HS-5 (cell line): ENCODE measurements at places on chromosomes 12 and 14.

- no peak for DNase-seq
Observed at GRCh38 chr12:86735851-86736250, 479.7 kb upstream of the MGAT4C start.

GRCh38 chr14:23645812-23646647 lies 9.9 kb downstream of the DHRS2 start:
- no peak for DNase-seq

GRCh38 chr14:36320897-36321381 lies 502 bp upstream of the MBIP start:
- no peak for DNase-seq

DNA sequence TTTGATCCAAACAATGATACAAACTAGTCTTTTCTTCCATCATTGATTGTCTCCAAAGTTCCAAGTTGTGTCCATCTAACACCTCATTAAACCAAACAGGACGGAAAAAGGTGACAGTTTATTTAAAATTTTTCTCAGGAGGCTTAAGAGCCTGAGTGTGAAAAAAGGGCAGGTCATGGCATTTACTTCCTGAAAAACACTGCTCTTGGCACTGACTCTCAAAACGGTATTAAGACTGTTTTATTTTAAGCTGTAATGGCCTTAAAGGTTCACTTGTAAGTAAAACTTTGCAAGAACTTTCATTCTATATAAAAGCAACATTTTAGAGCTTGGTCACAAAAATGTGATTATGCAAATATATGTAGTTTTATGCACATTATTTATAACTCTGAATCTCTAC lies 222.5 kb downstream of the SLC2A13 start:
- no peak for DNase-seq

GRCh38 chr14:21771671-21772070 lies 98.1 kb upstream of the OR4E1 start:
- no peak for DNase-seq

- DNase-seq: no peak
Observed at GRCh38 chr12:47744005-47744651, 14.6 kb downstream of the RAPGEF3 start.

GRCh38 chr14:21070083-21070609 lies at the start of gene ARHGEF40:
Gene ARHGEF40, plus strand, starts transcription at chr14:21070304. Its CDS starts 93 bp downstream, at chr14:21070397.
- no peak for DNase-seq

DNA sequence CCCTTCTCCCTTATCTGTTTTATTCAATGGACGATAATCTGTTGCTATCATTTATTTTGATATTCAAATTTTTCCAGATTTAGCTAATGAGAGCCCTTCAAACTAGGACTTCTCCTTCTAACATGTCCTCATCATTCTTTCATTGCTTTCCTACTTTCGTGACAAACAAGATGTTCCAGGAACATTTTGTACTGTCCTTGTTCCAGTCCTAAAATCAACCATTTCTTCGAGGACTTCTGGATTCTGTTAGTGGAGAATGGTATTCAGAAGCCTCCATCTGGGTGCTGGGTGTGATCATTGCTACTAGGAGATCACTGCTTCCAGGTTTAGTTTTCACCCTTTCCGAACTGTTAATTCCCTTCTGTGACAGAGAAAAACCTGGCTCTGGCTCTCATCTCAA lies 29.5 kb upstream of the FBXO34 start:
- no peak for DNase-seq

- no peak for DNase-seq
Observed at GRCh38 chr14:65803885-65804284, 391.4 kb downstream of the FUT8 start.

DNA sequence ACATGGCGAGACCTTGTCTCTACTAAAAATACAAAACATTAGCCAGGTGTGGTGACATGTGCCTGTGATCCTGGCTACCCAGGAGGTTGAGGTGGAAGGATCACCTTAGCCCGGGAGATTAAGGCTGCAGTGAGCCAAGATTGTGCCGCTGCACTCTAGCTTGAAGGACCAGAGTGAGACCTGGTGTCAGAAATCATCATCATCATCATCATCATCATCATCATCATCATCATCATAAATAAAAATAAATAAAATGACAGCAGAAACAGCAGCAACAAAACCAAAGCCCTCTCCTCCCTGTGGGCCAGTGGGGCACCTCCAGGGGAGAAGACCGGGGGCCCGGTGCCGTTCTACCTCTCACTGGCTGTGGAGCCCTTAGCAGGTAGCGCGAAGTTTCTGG lies 281.9 kb upstream of the CRY1 start:
- DNase-seq: no peak

- no peak for DNase-seq
Observed at GRCh38 chr14:68553311-68553710, 239.6 kb downstream of the ZFP36L1 start.

DNA sequence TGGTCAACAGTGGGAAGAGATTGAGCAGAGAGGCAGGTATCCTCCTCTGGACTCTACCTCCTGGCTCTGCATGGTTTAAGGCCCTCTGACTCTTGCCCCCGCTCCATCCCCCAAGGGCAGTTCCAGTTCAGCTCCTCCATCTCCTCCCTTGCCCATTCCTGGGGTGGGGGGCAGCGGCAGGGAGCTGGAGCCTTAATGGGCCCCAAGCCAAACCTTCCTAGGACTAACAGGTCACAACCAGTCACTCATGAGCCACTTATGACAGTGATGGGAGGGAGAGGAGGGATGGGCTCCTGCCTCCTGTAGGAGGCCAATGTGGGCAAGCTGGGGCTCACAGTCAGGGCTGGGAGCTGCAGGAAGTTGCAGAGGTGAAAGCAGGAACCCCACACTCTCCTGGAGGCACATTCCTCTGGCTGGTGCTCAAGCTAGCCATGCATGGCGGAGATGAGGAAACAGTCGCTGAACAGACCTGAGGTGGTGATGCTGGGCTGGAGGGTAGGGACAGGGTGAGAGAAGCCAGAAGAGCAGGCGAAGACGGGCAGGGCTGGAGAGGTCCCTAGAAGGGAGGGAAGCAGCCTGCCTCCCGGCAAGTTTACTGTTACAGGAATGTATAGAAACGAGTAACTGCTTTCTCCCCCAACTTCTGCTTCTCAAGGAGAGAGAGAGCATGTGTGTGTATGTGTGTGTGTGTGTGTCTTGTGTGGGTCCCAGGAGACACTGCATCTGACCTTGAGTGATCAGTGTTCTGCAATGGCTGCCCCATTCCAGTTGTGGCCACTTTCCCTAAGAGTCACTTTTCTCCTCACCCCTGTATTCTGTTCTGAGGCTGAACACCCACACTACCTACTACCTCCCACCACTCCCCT lies 5.0 kb upstream of the RAPGEF3 start:
- DNase-seq: no peak

- no peak for DNase-seq
Observed at GRCh38 chr14:33573301-33573880, 377.5 kb downstream of the EGLN3 start.

DNA sequence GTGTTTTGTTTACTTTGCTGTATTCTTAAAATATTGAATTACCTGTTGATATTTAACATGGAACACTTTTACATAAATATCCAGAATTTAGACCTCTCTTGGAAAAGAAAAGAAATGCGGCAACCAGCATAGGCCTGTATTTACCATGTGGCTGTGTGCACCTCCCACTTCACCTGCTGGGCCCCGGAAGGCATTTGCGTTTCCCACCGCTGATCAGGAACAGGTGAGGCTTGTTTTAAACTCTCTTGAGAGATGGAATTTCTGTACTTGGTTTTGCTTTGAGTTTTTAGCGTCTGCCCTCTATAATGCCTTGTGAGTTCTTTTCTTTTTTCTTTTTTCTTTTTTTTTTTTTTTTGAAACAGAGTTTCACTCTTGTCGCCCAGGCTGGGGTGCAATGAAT lies 124.2 kb downstream of the GLT1D1 start:
- DNase-seq: no peak

DNA sequence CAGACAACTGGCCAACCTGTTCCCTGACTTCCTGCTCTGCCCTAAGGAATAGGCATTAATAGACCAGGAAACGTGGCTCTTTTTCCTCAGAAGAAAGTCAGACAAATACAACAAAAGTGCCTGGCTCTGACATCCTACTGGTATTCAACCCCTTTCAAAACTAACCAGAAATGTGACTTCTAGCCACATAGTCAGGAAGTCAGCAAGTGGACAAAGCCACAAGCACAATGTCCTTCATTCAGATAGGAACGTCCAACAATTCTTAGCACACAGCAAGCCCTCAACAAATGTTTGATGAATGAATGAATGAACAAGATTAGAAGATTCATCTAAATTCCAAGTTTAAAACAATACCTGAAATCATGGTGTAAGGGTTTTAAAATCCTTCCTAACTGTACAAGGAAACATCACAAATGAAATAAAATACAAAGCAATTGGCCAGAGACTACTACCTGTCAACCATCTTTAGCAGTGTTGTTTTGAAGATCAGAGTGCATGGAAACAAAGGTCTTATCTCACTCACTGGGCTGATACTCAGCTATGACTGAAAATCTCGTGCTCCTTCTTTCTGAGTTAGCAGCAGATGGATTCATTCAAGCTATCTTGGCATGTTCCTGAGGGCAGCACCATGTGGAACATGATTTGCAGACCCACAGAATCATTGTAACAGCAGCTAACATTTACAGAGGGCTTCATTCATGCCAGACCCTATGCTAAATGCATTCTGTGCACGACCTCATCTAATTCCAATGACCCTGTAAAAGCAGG lies 16.5 kb downstream of the APPL2 start:
- no peak for DNase-seq

GRCh38 chr12:6058481-6059161 lies 65.8 kb downstream of the VWF start:
- no peak for DNase-seq

DNA sequence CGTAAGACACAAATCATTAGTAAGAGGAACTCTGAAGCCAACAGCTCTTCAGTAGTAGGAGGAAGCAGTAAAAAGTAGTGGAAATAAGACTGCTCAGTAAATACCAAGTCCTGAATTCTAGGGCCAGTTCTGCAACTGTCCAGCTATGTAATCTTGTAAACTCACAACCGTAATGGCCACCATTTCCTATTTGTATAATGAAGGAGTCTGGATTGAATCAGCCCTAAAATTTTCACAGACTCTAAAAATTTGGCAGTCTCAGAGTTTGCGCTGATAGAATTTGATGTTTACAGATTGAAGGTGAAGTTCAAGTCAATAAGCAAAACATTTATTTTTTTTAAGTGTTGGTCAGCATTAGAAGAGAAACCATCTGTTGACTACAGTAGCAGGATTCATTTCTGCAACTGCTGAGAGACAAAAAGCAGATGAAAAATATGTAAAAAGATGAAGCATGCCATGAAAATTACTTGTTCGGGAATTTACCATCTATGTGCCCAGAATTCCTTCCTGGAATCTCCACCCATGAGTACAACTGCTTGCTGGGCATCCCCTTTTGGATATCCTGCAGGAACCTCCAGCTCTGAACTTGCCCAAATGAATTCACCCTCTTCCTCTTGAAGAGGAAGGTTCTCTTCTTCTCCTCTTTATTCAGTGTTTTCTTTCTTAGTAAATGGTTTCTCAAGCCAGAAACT lies 47.5 kb downstream of the GALNT4 start:
- no peak for DNase-seq

DNA sequence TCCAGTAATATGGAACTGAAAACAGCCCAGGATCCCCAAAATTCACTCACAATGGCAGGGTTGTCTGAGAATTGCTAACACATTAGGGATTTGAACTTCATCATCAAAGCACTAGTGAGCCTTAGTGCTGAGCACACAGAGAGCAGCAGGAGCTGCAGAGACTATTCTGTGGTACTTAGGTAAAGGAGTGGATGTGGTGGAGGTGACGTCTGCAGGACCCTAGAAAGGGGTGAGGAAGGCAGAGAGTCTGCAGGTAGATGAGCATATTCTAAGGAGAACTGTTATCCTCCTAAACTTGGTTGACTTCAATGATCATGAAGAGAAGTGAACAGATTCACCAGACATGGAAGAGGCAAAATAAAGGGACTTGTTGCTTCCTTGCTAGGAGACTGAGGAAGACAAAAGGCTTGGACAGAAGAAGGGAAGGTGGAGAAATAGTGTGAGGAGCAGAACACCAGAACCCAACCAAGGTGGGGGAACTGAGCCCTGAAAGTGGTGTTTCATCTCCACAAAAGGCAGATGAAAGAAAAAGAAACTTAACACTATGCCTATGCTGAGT lies 1164.0 kb downstream of the TMEM121 start:
- DNase-seq: no peak

- DNase-seq: no peak
Observed at GRCh38 chr14:77144412-77145115, 3.0 kb upstream of the ZDHHC22 start.

DNA sequence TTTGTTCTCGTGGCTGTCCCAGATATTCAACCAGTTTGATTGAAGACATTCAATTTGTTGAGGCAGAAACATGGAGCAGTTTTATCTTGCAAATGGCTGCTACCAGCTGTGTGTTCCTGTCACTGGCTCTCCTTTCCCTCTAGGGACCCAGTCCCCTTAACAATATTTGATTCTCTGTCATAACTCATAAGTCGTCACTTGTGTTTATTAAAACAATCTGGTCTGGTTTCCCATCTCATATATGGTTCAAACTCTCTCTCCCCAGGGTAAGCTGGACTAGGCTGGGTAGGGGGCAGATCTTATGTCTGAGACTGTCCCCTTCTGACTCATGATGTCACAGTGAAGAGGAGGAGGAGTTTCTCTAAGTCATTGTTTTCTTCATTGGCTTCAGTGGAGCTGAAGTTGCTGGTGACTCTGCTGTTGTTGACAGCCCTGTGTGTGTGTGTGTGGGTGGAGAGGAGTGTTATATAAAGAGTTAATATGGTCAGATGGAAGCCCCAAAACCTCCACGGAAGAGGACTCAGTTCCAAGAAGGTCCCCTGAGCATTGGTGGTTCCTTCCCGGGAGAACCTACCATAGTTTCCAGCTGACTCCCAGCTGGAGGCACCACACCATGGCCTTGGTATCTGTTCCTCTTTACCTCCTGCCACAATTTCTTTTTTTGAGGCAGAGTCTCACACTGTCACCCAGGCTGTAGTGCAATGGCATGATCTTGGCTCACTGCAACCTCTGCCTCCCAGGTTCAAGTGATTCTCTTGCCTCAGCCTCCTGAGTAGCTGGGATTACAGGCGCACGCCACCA lies 16.1 kb upstream of the GNG2 start:
- no peak for DNase-seq

DNA sequence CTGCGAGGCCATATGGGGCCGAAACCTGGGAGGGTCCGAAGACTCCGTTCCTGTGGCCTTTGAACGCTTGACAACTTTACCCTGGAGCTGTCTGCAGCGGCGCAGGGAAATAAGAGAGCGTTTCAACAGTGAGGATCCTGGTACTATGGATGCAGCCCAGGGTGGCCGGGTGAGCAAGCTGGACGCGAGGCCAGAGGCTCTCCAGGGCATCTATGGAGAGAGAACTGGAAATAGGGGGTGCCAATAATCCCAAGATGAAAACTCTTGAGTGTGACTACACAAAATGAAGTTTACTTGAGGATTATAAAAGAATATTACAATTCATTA lies 1.1 kb upstream of the ABCC9 start:
- no peak for DNase-seq

- no peak for DNase-seq
Observed at GRCh38 chr12:132085291-132085635, 58.9 kb downstream of the DDX51 start.
